GM18507 (cell line): ENCODE measurements at places on chromosomes 7 and 10.

- no peak for DNase-seq
These were observed 297.2 kb downstream of the TCERG1L start for GRCh38 chr10:131014271-131014670.

DNA sequence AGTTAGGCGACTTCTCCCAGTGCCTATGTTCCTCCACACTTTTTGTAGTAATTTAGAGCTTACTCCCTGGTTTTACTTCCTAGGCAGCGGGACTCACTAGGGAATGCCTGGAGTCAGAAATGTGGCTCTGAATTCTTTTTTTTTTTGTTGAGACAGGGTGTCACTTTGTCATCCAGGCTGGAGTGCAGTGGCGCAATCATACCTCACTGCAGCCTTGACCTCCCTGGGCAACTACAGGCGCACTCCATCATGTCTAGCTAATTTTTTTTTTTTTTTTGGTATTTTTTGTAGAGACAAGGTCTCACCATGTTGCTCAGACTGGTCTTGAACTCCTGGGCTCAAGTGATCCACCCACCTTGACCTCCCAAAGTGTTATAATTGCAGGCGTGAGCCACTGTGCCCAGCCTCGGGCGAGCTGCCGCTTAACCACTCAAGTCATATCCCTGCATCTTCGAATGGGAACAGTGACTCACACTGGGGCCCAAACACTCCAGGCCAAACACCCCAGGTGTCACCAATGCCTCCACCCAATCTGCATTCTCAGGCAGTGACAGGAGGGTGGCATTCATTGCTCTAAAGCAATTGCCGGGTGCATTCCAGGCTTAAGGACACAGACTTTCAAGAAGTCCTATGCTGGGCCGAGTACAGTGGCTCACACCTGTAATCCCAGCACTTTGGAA, 19.6 kb downstream of the RGS10 start:
- DNase-seq = no peak

DNA sequence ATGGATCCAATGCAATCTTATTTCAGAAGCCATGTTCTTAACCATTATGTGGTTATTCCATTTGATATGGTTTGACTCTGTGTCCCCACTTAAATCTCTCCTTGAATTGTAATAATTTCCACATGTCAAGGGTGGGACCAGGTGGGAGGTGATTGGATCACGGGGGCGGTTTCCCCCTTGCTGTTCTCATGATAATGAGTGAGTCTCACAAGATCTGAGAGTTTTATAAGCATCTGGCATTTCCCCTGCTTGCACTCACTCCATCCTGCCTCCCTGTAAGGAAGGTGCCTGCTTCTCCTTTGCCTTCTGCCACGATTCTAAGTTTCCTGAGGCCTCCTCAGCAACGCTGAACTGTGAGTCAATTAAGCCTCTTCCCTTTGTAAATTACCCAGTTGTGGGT, 32.0 kb upstream of the TSPAN13 start:
- DNase-seq = no peak

GRCh38 chr7:98167653-98168052, 43.6 kb upstream of the BHLHA15 start:
- DNase-seq = no peak

DNA sequence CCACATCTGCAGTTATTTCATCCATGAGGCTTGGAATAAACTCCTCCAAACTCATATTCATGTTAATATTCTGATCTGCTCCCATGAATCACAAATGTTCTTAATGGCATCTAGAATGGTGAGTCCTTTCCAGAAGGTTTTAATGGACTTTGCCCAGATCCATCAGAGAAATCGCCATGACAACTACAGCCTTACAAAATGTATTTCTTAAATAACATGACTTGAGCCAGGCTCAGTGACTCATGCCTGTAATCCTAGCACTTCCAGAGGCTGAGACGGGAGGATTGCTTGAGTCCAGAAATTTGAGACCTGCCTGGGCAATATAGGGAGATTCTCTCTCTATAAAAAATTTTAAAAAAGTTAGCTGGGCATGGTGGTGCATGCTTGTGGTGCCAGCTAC, 102.1 kb upstream of the TMEM168 start:
- DNase-seq = no peak

GRCh38 chr10:90470966-90471365, 386.9 kb downstream of the HTR7 start:
- DNase-seq = no peak

DNA sequence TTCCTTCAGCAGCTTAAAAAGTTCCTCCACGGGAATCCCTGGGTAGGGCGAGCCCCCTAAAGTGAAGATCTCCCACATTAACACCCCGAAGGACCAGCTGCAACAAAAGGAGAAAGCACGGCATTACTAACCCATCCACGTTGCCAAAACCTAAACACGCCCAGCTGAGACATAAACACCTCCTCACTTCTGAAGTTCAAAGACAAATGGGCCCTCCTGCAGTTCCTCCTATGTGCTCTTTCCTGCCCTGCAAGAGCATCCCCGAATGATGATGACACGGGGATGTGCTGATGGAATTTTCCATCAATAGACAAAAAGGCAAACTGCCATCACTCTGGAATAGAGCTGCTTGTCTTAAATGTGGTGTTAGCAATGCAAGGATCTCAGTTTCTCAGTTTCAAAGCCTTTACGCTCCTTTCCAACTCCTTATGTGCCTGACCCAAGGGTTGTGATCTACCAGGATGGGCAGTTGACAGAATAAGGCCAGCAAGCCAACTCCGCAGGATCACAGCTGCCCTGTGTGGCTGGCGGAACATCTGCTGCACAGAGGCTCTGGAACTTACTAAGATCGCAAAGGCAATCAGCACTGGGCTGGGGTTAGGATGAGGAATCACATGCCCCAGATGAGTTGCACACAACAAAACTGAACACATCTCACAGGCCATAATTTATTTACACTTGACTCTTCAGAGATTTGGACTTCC, 112.7 kb downstream of the FGFR2 start:
- no peak for DNase-seq

- DNase-seq = no peak
These were observed 8.0 kb downstream of the GRK5 start for GRCh38 chr10:119215371-119215770.
